ENCODE measurements at places on chromosomes 7 and 10. TPM values are rescaled to one million over a fixed set of nuclear protein-coding genes. Genes with fewer than 3 reads are reported as not detected.

FAM25A gene
- total RNA-seq, result not detected

MSMB gene
- total RNA-seq, result not detected

AGAP4 gene
- total RNA-seq, result 27.0 TPM

SPDYE6 gene
- total RNA-seq, result not detected

PTER gene
- total RNA-seq, result 15.3 TPM

GIMAP8 gene
- total RNA-seq, result 65.3 TPM

ZNF32 gene
- 18.3 TPM for total RNA-seq

C10orf62 gene
- total RNA-seq, result not detected

ENO4 gene
- total RNA-seq, result not detected

UCMA gene
- not detected for total RNA-seq

ZNF37A gene
- total RNA-seq, result 20.6 TPM

ATG9B gene
- 32.5 TPM for total RNA-seq

WNT16 gene
- total RNA-seq, result not detected
